CD8-positive, alpha-beta T cell (primary cell): ENCODE measurements at places on chromosomes 6 and 20. TPM values are rescaled to one million over a fixed set of nuclear protein-coding genes. Genes with fewer than 3 reads are reported as not detected.

BANF2 gene
- not detected for total RNA-seq

NUDT3 gene
- total RNA-seq = 12.5 TPM

DNA sequence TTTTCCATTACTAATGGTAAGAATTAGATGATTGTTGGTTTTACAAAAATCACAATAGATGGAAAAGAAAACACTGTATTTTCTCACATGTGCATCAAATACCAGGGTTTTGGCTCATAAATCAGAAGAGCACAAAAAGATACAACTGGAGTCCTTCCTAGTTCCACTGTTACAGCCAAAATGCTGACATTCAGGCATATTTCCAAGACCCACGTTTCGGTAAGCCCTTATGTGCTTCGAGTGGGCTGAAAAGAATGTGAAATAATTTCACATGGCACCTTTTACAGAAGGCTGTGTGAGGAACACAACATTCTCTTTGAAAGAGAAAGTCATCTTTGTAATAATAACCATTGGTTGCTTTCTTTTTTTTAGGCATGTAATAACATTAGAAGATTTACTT, 326.7 kb upstream of the FLRT3 start:
- no peak for DNase-seq

GRCh38 chr20:35248641-35249475, 22.4 kb downstream of the MMP24 start:
- DNase-seq = no peak

DNA sequence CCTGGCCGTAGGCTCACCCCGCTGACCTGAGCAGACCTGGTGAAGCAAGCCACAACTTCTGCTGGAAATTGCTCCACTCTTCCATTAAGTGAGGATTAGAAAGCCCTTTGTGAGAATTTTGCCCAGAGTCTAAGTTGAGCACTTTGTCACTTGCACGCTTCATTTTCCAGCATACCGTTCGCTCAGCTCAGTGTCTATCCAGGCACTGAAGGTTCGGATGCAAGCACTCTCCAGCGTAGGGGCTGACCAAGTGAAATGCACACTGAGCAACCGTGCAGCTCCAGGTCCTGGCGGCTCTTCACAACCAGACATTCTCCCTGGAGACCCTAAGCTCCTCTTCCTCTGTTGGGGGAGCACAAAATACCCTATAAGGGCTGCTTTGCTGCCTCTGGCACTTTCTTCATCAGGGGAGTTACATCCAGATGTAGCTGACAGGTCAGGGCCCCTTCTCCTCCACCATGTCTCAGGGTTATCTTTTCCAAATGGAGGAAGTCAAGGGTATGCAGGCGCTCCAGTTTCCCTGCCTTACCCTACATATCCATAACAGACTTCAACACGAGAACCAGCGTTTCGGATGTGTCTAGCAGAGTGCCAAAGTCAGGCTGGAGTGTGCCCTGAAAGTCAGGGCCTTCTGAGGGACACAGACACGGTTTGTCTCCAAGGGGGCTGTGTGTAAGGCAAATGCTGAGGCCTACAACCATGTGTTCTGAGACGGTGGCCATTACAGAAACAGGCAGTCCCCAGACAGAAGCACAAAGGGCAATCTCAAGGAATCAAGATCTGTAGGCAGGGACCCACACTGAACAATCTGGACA, 146.7 kb upstream of the AFDN start:
- no peak for DNase-seq

- no peak for DNase-seq
These were observed 627.5 kb downstream of the PKHD1 start for GRCh38 chr6:51459958-51460357.

DACT2 gene
- not detected for total RNA-seq

DNA sequence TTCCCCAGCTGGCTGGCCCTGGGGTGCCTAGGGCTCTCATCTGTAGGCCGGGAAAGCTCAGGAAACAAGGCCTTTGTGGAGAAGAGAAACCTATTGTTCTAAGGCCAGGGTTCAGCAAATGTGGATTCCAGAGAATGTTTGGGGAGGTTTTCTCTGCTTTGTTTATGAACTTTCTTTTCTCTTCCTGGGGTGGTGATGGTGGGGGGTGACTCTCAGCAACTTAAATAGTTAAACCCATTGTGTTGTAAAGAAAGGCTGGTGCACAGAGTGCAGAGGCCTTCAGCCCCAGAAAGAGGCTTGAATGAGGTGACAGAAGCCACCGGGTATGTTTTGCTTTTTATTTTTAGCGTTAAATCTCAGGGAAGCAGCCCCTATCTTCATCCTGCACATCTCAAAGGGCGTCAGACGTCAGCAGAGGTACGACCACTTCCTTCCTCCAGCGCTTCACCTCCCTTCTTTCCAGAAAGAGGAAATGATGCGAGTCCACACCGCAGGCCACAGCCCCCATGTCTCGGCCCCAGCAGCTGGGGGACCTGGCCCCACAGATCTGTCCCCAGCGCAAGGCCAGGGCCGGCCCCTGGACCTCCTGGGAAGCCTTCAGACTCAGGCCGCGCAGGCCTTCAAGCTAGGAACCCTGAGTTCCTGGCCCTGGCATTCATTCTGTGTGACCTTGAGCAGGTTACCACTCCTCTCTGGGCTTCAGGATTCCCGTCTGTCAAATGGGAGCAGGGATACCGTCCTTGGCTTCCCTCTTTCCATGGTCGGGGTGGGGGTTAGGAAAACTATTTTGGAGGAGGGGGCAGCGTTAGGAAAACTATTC, 605 bp upstream of the PPP1R16B start:
- DNase-seq = peak; percentile 83

GRCh38 chr6:50030350-50030749, 8.6 kb upstream of the DEFB110 start:
- DNase-seq = no peak

RBM38 gene
- total RNA-seq = 739 TPM

IPCEF1 gene
- 33.0 TPM for total RNA-seq

DNA sequence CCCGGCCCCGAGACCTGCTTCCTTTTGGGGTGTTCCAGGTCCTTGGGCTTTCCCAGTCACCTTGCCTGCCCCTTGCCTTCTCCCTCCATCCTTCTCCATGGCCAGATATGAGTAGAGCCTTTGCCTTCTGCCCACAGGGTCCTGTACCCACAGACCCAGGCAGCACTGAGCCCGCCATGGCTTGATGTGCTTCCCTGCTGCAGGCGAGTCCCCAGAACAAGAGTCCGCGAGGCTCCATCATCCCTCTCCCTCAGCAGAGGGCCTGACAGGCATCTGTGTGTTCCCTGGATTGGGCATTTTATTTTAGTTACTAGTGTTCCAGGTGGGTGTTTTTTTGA, 21.9 kb downstream of the PYGB start:
- no peak for DNase-seq

DNA sequence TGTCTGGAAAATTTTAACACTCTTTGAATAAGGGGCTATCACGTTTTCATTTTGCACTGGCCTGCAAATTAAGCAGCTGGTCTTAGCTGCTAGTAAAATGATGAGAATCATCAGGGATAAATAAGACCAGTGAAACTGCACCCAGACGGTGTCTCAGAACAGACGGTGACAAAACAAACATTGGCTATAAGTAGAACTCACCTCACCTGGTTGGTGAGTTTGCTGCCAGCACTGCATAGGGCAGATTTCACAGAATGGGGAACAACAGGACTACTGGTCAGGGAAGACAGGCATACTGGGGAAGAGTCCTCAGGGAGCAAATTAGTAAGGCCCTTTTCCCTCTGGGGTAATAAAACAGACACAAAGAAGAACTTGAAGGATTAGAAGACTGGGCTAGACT, 175.9 kb upstream of the CITED2 start:
- no peak for DNase-seq

PM20D2 gene
- 6.2 TPM for total RNA-seq

GRCh38 chr20:14916360-14916920, 579.0 kb upstream of the FLRT3 start:
- DNase-seq = no peak

SLC32A1 gene
- total RNA-seq = not detected

GRCh38 chr20:26208296-26209091, 511.8 kb upstream of the ZNF337 start:
- peak; percentile 55 for DNase-seq

DNA sequence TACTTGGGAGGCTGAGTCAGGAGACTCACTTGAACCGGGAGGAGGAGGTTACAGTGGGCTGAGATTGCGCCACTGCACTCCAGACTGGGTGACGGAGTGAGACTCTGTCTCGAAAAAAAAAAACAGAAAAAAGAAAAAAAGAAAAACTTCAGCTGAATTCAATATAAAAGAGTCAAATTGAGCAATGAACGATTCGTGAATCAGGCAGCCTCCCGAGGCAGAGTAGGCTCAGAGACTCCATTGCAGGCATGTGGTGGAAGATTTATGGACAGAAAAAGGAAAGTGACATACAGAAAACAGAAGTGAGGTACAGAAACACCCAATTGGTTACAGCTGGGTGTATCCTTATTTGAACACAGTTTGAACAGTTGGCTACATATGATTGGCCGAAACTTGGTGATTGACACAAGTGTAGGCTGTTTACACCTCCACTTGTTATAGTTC, 56.3 kb downstream of the HLA-DPB1 start:
- no peak for DNase-seq

DNA sequence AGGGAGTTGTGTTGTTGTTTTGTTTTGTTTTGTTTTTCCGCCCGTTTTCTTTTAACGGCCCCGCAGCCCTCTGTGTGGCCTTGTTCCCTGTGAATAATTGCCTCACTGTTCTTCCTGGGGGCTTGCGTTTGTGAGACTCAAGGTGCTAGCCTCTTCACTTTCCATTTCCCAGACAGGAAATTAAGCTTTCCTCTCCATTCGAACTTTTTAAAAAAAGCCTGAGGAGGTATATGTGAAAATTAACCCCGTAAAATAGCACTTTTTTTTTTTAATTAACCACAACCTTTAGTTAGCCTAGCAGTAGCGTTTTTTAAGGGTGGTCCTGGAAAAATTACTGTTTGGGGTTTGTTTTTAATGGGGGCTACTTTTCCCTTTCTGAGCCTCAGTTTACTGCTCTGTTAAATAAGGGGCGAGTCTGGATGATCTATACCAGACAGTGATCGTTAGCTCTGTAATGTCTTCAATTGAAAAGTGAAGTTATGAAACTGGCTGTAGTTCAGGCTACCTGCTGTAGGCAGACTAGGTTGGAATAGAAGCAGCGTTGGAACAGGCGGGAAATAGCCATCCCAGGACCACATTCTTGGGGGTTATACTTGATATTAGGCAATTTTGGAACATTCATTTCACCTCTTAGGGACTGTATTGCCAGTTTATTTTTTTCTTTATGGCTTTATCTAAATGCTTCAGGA, 1.7 kb downstream of the STX16 start:
- DNase-seq = no peak

CST1 gene
- total RNA-seq = not detected

DNA sequence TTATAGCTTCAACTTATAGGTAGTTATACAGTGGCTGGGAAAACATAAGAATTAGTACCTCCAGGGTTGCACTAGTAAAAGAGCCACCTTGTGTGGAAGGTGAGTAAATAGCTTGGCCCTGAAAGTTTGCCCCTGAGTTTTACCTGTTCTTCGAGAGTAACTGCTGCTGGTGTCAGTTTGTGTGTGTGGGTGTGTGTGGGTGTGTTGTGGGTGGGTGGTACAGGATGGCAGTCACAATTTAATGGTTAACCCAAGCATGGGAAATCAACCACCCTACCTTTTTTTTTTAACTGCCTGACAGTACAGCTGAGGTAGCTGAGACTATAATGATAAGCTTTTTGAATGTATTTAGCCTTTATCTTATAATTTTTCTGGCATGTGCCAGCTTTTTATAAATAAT, 137.3 kb downstream of the STXBP5 start:
- no peak for DNase-seq

ZSWIM3 gene
- total RNA-seq = 0.58 TPM

PRICKLE4 gene
- not detected for total RNA-seq
